Pons (tissue), 1 donor: ENCODE measurements at places on chromosomes 1 and 21.

DNA sequence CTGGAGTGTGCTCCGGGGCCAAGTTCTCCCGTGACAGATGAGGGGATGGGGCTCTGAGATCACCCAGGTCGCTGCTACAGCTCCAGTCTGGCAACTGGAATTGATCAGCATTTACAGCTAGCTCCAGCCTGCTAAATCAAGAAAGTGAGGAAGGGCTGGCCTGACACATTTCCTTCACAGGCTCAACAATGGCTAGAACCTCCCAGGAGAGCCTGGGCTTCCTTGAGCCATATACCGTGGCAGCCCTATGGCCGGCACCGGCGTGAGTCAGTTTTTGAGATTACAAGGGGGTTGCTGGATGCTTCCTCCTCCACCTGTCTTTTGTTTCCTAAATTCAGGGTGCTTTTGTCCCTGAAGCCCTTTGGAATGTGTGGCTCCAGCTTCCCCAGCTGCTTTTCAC lies 104.2 kb downstream of the ETS2 start:
- no peak for DNase-seq

DNA sequence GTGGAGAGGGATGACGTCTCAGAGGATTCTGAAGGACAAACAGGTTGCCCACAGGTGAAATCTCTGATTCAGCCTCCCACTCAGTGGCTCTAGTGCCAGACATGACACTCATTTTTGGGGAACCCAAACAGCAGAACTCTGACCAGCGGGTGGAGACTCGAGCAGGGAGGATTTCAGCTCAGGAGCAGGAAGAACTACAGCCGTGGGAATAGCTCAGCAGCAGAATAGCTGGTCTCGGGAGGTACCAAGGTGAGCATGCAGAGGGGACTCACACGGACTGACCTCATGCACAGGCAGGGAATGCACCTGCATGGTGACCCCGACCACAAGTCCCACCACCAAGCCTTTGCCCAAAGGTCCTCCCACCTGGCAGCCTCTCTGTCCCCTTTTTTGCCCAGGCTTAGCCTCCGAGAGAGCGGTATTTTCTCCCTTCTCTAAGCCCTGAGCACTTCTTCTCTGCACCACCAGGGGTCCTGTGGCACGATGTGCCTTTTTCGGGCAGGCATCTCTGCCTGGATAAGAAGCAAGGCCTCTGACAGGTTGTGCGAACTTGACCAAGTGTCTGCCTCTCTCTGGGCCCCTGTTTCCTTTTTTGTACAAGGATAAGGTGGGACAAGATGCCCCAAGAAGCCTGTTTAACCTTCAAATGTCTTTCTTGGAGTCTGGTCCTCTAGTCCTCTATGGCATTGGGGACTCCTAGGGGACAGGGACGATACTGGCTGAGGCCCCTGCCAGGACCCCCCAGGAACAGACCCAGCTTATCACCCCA lies 8.8 kb upstream of the FGR start:
- DNase-seq = no peak

- no peak for DNase-seq
Observed at GRCh38 chr1:27574871-27575831, 28.8 kb downstream of the AHDC1 start.

- no peak for DNase-seq
Observed at GRCh38 chr1:168161459-168161858, 17.3 kb upstream of the TIPRL start.

DNA sequence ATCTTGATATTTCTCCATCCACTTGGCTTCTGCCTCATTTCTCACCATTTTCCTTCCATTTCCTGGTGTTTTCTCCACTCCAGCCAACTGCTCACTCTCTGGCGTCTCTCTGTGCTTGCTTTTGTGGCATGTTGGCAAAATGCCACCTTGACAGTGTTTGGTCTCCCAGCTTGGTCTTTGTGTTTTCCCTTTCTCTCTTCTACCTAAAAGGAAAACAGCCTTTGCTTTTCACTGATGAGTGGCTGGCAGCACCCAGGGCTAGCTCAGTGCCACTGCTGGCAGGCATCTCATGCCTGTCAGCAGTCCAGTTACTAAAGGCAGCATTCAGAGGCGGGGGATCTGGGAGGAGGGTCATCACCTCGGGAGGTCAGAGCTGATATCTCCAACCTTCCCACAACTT lies 55.3 kb upstream of the DSCAM start:
- DNase-seq = peak; percentile 90

- no peak for DNase-seq
Observed at GRCh38 chr1:234509457-234510328, 30.7 kb upstream of the TARBP1 start.

- DNase-seq = no peak
Observed at GRCh38 chr1:192700834-192701271, 64.9 kb downstream of the RGS13 start.

DNA sequence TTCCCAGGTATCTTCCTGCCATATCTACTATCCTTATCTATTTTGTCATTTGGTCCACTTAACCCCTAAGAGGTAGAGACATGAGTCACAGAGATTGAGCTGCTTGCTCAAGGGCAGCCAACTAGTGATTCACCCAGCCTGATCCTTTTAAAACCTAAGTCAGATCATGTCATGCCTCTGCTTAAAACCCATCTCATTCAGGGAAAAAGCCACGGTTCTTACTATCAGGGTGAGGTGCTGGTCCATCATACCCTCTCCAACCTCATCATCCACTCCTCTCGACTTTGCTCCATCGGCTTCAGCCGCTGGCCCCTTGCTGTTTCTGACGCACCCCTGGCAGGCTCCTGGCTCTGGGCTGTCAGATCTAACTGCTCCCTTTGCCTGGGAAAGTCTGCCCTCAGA lies 14.4 kb upstream of the PPP1R15B start:
- no peak for DNase-seq

GRCh38 chr1:178768423-178768822 lies 43.4 kb downstream of the RALGPS2 start:
- peak; percentile 25 for DNase-seq

DNA sequence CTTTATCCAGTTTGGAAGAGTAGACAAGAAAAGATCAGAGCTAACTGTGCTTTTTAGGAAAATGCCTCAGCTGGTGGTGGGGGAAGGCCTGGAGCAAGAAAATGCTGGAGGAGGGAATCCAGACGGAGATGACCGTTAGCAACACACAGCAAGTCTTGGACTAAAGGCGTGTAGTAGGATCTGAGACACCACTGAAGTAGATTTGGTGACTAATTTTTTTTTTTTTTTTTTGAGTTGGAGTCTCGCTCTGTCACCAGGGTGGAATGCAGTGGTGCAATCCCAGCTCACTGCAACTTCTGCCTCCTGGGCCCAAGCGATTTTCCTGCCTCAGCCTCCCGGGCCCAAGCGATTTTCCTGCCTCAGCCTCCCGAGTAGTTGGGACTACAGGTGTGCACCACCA lies 41.2 kb downstream of the LPAR3 start:
- DNase-seq = no peak
